ENCODE measurements at places on chromosomes 7 and 10. TPM values are rescaled to one million over a fixed set of nuclear protein-coding genes. Genes with fewer than 3 reads are reported as not detected.

STEAP1 gene
- 3.6 TPM for total RNA-seq

EFCAB10 gene
- total RNA-seq = not detected

IKZF1 gene
- 12.7 TPM for total RNA-seq

GALNT11 gene
- total RNA-seq = 85.1 TPM
